ENCODE measurements at places on chromosomes 2 and 18. TPM values are rescaled to one million over a fixed set of nuclear protein-coding genes. Genes with fewer than 3 reads are reported as not detected.

GRCh38 chr2:211033765-211034164 lies 477.4 kb downstream of the CPS1 start:
- no peak overlapping the region for H3K27ac ChIP-seq
- peak; percentile 47 for DNase-seq
- no peaks in the 10 kb centered on the region for H3K4me1 ChIP-seq
- H3K27me3 ChIP-seq, result no peaks in the 10 kb centered on the region

- H3K27me3 ChIP-seq, result no peaks in the 10 kb centered on the region
- no peak overlapping the region for H3K4me3 ChIP-seq
- no peaks in the 10 kb centered on the region for H3K4me1 ChIP-seq
- H3K36me3 ChIP-seq, result no peaks in the 10 kb centered on the region
These were observed 33.2 kb downstream of the ZNF236 start for GRCh38 chr18:76855594-76855993.

ZNF521 gene
- total RNA-seq, result 148 TPM

DNA sequence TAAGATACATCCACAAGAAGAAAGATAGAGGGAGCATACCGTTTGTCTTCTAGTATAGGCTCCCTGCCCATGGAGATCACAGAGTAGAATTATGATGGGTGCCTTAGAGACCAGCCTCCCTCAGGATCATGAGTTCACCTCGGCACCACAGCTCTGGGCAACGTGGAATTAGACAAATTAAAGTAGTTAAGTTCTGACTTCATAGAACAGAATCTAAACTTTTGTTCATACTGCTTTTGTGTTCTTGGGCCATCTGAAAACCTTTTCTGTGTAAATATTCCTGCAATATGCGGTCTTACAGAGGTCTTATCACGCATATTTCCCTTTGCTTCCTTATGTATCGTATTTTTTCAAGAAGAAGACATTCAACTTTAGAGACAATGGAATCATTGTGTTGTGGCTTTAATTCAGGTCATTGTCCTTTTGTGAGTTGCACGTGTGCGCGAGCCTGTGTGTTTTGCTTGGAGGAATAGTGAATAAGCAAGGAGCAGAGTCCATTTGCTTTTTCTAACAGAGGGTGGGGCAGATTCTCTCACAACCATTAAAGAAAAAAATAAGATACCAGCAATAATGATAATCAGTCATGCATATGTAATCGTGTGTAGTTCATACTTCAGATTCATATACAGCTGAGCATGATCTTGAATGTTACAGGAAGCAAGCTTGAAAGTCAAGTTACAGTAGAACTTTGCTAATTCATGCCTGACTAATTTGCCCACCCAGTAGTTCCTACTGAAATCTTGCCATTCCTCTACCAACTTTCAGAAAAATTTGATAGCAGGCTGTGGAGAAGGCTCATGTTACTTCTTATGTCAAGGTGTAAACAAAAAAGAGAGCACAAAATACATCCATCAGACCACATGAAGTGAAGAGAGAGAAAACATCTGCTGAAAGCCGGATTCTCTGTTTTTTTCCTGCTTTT lies 243.6 kb downstream of the NEDD4L start:
- peak; percentile 17 for DNase-seq
- H3K4me1 ChIP-seq, result peaks cover 15% of the 10 kb centered on the region
- no peak overlapping the region for H3K27ac ChIP-seq
- no peak overlapping the region for H3K4me3 ChIP-seq

- no peak overlapping the region for H3K27ac ChIP-seq
- H3K4me1 ChIP-seq, result no peaks in the 10 kb centered on the region
- H3K4me3 ChIP-seq, result no peak overlapping the region
- H3K27me3 ChIP-seq, result no peaks in the 10 kb centered on the region
- no peaks in the 10 kb centered on the region for H3K36me3 ChIP-seq
These were observed 284.8 kb upstream of the HS6ST1 start for GRCh38 chr2:128603411-128603924.

SLC30A3 gene
- 0.56 TPM for total RNA-seq

GRCh38 chr2:19786408-19787058 lies 115.2 kb downstream of the TTC32 start:
- no peaks in the 10 kb centered on the region for H3K4me1 ChIP-seq
- no peaks in the 10 kb centered on the region for H3K27me3 ChIP-seq
- no peak for DNase-seq
- H3K4me3 ChIP-seq, result no peak overlapping the region

DNA sequence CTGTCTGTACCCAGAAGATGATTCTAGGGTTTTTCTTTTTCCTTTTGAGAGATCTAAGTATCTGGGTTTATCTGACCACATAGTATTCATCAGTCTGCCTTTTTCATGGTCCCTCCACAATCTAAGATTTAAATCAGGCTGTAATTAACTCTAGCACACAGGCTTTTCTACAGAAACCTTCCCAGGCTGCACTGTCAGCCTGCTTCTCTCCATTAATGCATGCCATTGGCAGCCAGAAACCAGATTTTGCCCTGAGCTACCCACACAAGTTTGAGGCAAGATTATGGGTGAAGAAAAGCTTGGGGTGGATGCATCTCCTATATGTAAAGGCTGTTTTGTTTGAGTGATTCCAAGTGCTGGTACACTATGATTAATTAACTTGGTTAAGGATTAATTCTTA lies 45.7 kb upstream of the EML4 start:
- no peaks in the 10 kb centered on the region for H3K27me3 ChIP-seq
- H3K4me1 ChIP-seq, result peaks cover 5% of the 10 kb centered on the region
- no peak overlapping the region for H3K4me3 ChIP-seq
- H3K36me3 ChIP-seq, result no peaks in the 10 kb centered on the region
- H3K27ac ChIP-seq, result no peak overlapping the region
- no peak for DNase-seq

DNA sequence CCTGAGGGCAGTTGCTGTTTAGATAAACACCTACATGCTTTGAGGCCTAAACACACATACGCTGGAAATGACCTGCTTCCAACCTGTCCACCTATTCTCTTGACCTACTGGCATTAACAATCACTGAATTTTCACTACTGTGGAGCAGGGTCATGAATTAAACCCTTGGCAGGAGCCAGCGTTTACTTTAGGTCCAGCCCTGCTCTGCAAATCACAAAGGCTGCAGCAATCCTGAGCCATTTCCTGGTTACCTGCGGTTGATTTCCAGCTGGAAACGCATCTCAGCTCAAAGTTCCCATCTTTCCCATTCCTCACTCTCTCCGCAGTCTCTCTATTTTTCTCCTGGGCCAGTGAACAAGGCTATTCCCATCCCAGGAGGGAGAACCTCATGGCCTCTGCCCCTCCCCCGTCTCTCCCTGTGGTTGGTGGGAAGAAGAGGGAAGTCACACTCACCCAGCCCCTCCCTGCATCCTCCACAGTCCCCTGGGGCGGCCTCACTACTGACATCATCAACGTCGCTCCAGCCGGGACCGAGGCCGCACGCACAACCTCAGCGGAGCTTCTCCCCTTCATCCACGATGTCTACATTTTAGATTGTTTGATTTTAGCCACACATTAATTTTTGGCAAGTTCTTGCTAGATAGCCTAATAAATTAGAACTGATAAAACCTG lies 84.5 kb upstream of the SNTG2 start:
- no peaks in the 10 kb centered on the region for H3K27me3 ChIP-seq
- H3K4me3 ChIP-seq, result no peak overlapping the region
- peaks cover 4% of the 10 kb centered on the region for H3K4me1 ChIP-seq
- DNase-seq, result peak; percentile 18
- H3K36me3 ChIP-seq, result no peaks in the 10 kb centered on the region
- no peak overlapping the region for H3K27ac ChIP-seq

DNA sequence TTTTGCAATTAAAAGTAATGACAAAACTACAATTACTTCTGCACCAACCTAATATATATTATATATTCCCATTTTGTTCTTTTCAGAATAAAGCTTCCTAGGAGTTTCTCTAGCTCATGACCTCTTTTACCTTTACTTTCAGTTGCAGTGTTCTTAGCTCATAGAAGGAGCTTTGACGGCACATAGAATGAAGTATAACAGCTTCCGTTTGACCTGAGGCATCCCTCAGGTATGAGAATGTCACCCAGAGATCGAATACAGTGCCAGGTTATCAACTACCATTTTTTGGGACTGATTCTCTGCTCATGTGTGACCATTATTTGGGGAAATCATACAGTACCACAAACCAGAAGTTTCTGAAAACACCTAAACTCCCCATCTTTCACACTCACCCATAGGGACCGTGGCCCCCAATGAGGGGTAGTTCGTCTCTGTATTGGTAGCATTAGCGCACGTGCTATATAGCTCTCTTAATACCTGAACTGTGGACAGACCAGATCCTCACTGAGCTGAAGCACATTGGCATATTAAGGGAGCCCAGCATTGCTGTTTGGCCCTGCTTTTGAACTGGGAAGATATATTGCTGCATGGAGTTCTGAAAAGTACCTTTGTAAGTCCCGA lies 123.0 kb downstream of the SPTBN1 start:
- DNase-seq, result no peak
- H3K27ac ChIP-seq, result no peak overlapping the region
- peaks cover 25% of the 10 kb centered on the region for H3K4me1 ChIP-seq

TRABD2A gene
- 1.7 TPM for total RNA-seq

DNA sequence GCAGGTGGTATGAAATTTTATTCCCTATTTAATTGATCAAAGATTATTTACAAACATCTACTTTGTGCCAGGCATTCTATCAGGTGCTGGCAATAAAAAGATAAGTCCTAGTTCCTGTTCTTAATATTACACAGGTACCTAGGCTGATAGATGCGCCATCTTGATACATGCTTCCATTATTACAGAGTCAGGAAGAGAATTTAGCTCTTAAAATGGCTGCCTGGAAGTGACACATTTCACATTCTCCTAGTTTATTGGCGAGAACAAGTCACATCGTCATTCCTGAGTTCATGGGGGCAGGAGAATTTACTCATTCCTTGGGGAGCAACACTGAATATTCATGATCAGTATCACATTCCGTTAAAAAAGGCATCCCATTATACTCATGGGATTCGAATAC lies 1.1 kb upstream of the DARS1 start:
- H3K4me1 ChIP-seq, result peaks cover 16% of the 10 kb centered on the region
- H3K27ac ChIP-seq, result no peak overlapping the region
- peaks cover 12% of the 10 kb centered on the region for H3K36me3 ChIP-seq
- H3K27me3 ChIP-seq, result no peaks in the 10 kb centered on the region

SGO2 gene
- total RNA-seq, result 46.4 TPM

SERPINB4 gene
- total RNA-seq, result not detected

GRCh38 chr18:23301972-23302371 lies 151.1 kb upstream of the RIOK3 start:
- H3K4me1 ChIP-seq, result no peaks in the 10 kb centered on the region
- H3K27me3 ChIP-seq, result no peaks in the 10 kb centered on the region
- no peaks in the 10 kb centered on the region for H3K36me3 ChIP-seq
- no peak overlapping the region for H3K27ac ChIP-seq

GRCh38 chr18:45116116-45116515 lies 435.4 kb downstream of the SETBP1 start:
- no peak overlapping the region for H3K27ac ChIP-seq
- no peaks in the 10 kb centered on the region for H3K4me1 ChIP-seq
- H3K4me3 ChIP-seq, result no peak overlapping the region
- no peaks in the 10 kb centered on the region for H3K36me3 ChIP-seq
- no peak for DNase-seq

COLEC11 gene
- total RNA-seq, result not detected

TBR1 gene
- 0.09 TPM for total RNA-seq

DNA sequence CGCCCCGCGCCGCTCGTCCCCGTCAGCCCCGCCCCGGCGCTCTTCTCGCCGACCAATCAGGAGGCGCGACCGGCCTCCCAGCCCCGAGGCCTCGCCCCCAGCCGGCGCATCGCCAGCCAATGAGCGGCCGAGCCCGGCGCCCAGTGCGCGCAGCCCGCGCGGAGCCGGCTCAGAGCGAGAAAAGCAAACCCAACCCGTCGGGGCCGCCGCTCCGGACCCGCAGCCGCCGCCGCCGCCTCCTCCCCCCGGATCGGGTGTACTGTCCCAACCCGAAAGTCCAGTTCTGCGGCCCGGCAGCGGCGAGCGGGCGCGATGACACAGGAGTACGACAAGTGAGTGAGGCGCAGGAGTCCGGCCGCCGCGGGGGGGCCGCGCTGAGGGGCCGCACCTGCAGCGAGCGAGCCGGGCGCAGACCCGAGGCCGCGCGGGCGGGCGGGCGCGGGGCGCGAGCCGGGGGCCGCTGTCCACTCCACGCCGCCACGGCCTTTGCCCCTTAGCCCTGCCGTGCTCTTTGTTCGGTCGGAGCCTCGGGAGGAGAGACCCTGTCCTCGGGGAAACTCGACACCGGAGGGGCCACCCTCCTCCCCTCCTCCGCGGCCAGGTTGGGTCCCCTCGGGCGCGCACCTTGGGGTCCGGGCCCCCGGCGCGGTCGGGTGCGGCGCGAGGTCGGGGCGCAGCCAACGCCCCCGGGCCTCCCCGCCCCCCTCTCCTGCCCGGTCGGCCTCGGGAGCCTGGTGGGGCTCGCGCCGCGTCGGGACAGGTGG lies at the start of gene GRHL1:
GRHL1 (plus strand) TSS at position 172 of the 764 bp plus-strand sequence; CDS start at position 313, 141 bp downstream.
- peaks cover 61% of the 10 kb centered on the region for H3K27me3 ChIP-seq
- H3K36me3 ChIP-seq, result no peaks in the 10 kb centered on the region
- peak within 1 kb of the TSS; percentile 97 for H3K4me3 ChIP-seq
- H3K27ac ChIP-seq, result no peak within 1 kb of the TSS

DNA sequence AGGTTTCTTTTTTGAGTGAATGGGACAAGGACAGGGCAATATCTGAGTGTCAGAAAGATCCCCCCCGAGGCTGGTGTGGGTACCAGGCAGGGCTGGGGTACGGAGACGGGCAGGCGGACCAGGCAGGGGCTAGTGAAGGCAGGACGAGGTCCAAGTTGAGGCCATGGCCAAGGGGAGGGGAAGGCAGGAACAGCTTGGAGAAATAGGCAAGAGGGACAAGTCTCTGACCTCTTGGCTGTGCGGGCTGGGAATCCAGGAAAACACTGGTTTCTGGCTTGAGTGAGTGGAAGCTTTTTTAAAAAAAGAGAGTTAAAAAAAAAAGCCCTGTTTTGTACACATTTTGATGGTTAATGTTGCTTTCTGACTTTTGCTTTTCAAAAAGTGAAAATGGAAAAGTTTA lies 30.3 kb downstream of the ASAP2 start:
- H3K4me3 ChIP-seq, result no peak overlapping the region
- no peaks in the 10 kb centered on the region for H3K27me3 ChIP-seq
- H3K27ac ChIP-seq, result no peak overlapping the region
- H3K36me3 ChIP-seq, result no peaks in the 10 kb centered on the region

CREG2 gene
- total RNA-seq, result not detected

GRCh38 chr2:215870986-215871385 lies 142.4 kb downstream of the MREG start:
- H3K27ac ChIP-seq, result no peak overlapping the region
- no peak overlapping the region for H3K4me3 ChIP-seq
- no peaks in the 10 kb centered on the region for H3K27me3 ChIP-seq
- peak; percentile 33 for DNase-seq
- no peaks in the 10 kb centered on the region for H3K36me3 ChIP-seq

NETO1 gene
- 0.71 TPM for total RNA-seq

GRCh38 chr2:148523315-148523714 lies 121.2 kb upstream of the EPC2 start:
- peak; percentile 13 for DNase-seq
- H3K4me3 ChIP-seq, result no peak overlapping the region
- H3K27me3 ChIP-seq, result no peaks in the 10 kb centered on the region

All from neural progenitor cell (in vitro differentiated cells).